HAP-1 (cell line): ENCODE measurements at places on chromosomes 12 and 14.
A peak's percentile ranks its signal among the peaks of the same experiment; 100 is the strongest.

- no peak for DNase-seq
Measured at GRCh38 chr12:59036973-59037762, 116.9 kb upstream of the LRIG3 start.

DNA sequence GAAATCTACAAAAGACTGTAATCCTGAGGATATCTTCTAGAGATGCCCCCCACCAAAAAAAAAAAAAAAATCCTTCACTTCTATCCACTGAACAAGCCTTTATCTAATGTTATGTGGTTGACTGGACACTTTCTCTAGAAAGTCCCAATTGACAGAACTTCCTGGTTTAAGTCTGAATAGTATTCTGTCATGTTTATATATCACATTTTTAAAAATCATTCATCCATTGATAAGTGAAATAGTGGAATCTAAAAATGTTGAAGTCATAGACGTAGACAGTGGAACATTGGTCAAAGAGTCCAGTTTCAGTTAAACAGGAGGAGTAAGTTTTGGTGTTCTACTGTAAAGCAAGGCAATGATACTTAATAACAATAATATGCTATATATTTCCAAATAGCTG, 297.0 kb downstream of the SSPN start:
- DNase-seq = no peak

DNA sequence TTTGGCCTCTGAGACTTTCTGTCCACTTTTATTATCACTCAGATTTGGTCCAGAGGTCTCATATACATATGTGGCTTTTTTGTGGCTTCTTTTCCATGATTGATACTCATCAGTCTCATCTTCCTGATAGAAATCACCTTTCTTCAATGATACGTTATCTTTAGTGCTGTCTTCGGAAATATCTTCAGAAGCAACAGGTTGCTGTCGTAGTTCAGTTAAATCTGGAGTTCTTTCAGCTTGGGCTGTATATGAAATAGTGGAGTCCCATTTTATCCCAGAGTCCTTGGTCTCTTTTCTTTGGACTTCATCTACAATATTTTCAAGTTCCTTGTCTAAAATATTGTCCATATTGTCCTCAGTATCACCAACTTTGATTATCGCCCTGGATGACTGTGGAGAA, 41.0 kb downstream of the FAM186A start:
- DNase-seq = no peak

- no peak for DNase-seq
Measured at GRCh38 chr12:132352896-132353800, 23.8 kb upstream of the GALNT9 start.

- DNase-seq = no peak
Measured at GRCh38 chr12:52351196-52352059, 15.9 kb downstream of the KRT85 start.

DNA sequence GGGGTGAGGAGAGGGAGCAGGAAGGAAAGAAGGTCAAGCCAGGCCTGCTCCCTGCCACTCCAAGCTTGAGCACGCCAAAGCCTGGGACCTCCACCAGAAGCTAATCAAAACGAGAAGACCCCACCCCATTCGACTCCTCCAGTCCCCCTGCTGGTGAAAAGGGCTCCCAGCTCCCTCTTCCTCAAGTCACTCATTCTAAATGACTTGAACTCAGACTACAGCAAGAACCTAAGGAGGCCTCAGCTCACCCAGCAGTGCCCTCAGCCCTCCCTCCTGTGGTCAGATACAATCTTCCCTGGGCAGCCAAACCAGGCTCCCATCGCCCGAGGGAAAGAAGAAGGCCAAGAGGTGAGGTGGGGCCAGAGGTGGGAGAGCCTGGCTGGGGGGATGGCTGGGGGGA, 17.4 kb downstream of the HDAC7 start:
- DNase-seq = no peak

DNA sequence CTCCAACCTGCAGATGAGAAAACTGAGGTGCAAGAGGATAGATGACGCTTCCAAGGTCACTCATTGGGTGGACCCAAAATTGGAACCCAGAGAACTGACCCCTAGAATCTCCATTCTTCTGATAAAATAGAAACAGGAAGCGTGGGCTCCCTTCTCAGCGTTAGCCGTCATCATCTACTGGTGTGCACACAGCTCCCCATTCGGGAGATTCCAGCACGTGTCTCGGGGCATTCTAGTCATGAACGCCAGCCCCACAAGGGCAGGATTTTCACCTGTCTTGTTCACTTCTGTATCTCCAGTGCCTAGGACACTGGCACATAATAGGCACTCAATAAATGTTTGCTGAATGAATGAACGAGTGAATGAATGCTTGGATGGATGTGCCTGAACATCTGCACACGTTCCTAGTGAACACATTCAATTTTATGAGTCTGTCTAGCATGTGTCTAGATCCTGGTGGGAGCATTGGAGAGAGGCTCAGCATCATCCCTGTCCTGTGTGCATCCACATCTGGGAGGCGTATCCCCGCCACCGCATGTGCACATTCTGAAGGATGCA, 30.5 kb downstream of the RASAL1 start:
- no peak for DNase-seq

GRCh38 chr14:77660754-77661153, 44.3 kb upstream of the SPTLC2 start:
- peak; percentile 19 for DNase-seq

- DNase-seq = no peak
Measured at GRCh38 chr12:29463198-29463597, 34.3 kb downstream of the OVCH1 start.

DNA sequence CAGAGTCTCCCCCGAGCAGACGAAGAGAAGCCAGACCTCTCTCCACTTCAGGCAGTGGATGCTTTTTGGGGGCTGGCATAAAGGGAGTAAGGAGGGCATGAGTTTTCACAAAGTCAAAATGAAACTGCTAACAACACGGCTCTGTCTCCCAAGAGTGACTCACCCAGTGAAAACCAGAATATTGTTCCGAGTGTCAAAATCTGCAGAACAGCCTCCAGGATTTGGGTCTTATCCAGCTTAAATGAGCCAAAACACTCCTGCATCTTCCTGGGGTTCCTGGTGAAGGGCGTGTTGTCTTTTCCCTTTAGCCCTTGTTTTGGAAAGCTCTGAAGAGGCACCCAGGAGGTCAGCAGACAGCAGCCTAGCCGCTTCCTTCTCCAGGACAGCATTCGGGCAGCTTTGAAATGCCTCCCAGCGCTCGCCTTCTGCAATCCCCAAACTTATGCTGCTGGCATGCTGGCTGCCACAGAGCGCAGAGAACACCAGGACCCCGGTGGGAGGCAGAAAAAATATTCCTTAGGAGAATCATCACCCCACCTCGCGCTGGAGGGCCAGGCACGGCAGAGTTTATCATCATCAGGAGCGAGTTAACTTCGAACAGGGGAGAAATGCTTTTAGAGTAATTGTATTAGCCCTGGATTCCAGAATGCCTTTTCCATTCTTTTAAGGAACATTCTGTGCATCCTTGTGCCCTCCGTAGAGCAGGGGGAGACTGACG, 117.7 kb upstream of the NCOR2 start:
- DNase-seq = no peak

DNA sequence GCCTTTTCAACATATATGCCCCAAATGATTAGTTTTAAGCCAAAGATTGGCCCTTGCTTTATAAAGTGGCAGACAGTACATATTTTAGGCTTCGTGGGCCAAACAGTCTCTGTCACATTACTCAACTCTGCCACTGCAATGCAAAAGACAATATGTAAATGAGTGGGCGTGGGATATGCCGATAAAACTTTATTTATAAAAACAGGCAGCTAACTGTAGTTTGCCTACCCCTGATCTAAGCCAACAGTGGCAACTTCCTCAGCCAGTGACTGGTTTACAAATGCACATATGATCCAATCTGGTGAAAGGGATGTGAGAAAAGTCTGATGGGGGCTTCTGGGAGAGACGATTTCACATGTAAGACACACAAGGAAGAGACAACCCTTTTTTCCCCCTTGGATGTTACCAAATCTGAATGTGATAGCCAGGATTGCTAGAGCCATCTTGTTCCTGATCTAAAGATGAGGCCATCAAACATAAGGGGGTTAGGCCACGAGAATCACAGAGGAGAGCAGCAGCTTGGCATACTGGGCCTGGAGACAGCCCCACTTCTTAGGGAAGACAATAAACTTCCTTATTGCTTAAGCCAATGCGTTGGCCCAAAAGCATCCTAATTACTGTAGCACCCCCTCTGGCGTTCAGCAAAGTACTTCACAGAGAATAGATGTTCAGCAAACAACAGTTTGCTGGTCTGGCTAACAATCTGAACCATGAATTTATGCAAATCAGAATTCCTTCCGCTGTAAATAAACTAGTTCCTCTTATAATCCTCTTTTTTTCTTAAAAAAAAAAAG, 75.2 kb upstream of the TMCC3 start:
- peak; percentile 63 for DNase-seq

DNA sequence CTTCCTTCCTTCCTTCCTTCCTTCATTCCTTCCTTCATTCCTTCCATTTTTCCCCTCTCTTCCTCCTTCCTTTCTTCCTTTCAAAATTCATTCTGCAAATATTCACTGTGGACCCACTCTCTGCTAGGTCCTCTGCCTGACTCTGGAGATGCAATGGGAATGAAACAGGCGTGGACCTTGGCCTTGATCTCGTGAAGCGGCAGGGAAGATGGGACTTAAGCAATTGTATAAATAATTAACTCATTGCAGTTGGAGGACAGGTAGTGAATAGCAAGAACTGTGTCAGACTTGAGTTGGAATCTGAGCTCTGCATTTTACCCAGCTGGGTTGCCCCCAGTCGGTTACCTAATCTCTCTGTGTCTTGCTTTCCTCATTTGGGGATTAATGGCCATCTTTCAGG, 230.6 kb upstream of the LHX5 start:
- no peak for DNase-seq

GRCh38 chr12:88559772-88560171, 20.5 kb downstream of the KITLG start:
- DNase-seq = no peak

- DNase-seq = no peak
Measured at GRCh38 chr12:6347367-6348338, 5.8 kb upstream of the TNFRSF1A start.

DNA sequence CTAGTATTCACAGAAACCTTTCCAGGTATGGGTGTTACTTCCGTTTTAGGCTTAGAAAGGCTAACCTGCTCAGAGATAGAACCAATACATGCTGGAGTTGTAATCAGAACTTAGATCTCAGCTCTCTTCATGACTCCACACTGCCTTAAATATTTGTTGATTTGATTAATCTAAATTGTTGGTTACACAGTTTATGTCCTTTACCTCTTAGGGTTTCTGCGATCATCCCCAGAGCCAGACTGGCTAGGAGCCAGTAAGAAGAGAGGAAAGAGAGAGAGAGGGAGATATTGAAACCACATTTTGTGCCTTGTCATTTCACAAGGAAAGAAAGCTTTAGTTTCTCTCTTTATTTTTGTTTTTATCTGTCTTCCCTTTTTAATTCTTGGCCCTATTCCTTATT, 16.8 kb upstream of the MGP start:
- DNase-seq = no peak

DNA sequence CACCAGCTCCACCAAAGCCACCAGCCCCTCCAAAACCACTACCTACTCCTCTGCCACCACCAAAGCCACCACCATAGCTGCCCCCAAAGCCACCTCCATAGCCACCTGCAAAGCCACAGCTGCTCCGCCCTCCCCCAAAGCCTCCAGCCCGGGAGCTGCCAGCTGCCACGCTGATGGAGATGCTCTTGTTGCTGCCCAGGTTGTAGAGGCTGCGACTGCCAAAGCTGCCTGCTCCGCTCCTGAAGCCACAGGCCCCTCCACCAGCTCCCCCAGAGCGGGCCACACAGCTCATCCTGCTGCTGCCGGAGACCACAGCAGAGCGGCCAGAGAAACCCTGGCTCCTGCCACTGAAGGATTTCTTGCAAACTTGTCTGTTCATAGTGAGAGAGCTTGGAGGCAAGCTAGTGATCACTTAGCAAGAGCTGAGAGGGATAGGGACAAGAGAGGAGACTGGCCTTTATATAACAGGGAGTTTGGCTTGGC, at the start of gene KRT76:
KRT76 (minus strand) TSS at position 433 of the 483 bp plus-strand sequence; CDS start at position 379, 54 bp downstream.
- DNase-seq = no peak

GRCh38 chr14:106436310-106436905, 910.0 kb downstream of the TMEM121 start:
- peak; percentile 63 for DNase-seq

DNA sequence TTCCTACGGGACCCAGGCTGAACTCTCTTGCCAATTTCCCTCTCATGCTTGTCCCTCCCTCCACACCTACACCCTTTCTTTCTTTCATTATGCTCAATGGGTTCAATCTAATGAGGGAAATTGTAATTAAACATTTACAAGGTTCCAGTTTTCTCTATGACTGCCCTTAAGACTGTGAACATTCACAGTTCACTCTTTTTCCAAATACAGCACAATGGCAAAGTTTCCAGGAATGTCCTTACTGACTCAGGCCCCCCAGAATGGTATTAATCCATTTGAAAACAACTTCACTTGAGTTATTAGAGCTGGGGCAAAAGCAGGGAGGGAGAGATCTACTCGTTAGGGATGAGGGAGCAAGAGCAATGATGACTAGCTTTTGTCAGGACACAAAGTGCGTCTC, 892.1 kb downstream of the NRXN3 start:
- DNase-seq = no peak

GRCh38 chr12:54360717-54361456, 3.4 kb downstream of the GPR84 start:
- peak; percentile 92 for DNase-seq
